GM12864 (cell line): ENCODE measurements at places on chromosomes 4 and X.

DNA sequence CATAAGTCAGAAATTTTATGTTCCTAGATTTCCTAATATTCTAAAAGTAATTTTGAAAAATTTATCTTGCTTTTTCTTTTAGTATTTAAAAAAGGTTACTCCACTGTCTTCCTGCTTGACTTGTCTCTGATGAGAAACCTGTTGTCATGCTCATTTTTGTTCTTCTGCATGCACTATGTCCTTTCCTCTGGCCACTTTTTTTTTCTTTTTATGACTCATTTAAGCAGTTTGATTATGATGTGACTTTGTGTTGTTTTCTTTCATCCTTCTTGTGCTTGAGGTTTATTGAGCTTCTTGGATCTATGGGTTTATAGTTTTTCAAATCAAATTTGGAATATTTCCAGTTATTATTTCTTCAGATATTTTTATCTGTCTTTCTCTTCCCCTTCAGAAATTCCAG lies 12.0 kb upstream of the UFSP2 start:
- no peak for DNase-seq

DNA sequence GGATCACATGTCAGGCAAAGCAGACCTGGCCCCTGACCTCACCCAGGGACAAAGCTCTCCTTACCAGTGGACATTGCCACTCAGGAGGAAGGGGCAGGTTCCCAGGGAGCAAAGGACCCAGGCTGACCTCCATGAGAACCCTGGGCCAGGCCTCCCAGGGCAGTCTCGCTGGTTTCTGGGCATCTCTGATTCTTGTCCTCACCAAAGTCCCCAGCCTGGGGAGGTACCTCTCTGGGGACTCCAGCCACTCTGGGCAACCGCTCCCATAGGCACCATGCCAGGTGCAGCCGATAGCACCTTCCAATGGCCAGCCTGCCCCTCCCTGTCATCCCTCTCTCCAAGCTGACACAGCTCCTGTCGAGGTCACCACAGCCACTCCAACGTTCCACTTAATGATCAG lies 7.9 kb downstream of the EVC2 start:
- DNase-seq = no peak

DNA sequence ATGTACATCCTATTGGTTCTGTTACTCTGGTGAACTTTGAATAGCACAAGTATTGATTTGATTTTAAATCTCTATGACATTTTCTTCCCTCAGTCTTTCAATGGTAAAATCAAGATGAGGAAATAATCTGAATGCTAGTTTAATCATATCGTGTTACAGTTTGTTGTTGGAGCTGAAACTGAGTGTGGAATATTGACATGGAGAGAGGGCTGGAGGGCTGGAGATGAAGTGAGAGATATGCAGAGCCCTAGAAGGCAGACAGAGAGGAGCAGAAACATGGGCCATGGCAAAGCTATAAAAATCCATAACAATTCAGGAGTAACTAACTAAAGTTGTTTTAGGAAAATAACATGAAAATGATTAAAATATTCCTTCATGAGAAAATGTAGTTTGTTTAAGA lies 141.1 kb downstream of the BANK1 start:
- DNase-seq = no peak

DNA sequence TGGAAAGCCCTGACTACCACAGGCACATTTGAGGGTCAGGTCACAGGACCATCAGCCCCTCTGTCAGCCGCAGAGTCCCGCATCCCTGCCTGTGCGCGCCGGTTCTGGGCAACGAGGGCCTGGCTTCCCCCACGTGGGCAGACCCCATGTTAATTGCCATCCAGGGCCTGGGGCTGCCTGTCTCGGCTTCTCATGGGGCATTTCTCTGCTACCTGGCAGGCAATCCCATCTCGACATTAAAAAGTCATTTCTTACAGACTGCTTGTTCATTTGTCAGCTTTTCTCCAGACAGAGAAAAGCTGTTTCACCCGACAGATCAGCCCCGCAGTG lies 45.6 kb upstream of the SORCS2 start:
- DNase-seq = no peak

- DNase-seq = no peak
Measured at GRCh38 chr4:145697332-145697731, 17.4 kb downstream of the C4orf51 start.
